ENCODE measurements at places on chromosomes 6 and 20. TPM values are rescaled to one million over a fixed set of nuclear protein-coding genes. Genes with fewer than 3 reads are reported as not detected.

DNA sequence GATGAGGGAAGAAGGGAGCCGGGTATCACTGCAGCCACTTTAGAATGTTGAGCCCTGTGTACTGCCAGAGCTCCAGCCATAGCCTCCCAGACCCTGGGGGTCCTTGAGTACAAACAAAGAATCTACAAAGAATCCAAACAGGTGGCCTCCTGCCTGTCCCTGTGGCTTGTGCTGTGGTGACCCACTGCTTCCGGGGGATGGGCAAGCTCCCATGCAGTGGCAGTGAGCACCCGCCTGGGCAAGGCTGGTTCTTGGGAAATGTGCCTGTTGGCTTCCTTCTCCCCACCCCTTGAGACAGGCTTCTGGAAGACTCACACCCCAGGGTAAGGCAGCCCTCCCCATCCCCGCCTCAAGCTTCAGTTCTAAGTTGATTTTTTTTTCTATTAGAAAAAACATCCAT, 13.9 kb downstream of the SIRPA start:
- no peak for DNase-seq

- no peak for DNase-seq
Observed at GRCh38 chr20:25032478-25033264, 25.3 kb downstream of the ACSS1 start.

The NKX2-4 gene
- total RNA-seq, result not detected

DNA sequence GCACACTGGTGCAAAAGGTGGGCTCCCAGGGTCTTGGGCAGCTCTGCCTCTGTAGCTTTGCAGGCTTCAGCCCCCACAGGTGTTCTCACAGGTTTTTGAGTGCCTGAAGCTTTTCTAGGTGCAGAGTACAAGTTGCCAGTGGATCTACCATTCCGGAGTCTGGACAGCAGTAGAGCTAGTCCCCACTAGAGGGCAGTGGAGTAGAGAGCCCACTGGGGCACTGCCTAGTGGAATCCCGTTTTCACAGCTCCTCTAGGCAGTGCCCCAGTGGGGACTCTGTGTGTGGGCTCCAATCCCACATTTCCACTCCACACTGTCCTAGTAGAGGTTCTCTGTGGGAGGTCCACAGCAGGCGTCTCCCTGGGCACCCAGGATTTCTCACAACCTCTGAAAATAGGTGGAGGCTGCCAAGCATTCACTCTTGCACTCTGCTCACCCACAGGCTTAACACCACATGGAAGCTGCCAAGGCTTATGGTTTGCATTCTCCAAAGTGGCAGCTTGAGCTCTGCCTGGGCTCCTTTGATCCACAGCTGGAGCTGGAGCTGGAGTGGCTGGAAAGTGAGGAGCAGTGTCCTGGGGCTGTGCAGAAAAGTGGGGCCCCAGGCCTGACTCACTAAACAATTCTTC, 86.3 kb upstream of the PROKR2 start:
- DNase-seq, result no peak

DNA sequence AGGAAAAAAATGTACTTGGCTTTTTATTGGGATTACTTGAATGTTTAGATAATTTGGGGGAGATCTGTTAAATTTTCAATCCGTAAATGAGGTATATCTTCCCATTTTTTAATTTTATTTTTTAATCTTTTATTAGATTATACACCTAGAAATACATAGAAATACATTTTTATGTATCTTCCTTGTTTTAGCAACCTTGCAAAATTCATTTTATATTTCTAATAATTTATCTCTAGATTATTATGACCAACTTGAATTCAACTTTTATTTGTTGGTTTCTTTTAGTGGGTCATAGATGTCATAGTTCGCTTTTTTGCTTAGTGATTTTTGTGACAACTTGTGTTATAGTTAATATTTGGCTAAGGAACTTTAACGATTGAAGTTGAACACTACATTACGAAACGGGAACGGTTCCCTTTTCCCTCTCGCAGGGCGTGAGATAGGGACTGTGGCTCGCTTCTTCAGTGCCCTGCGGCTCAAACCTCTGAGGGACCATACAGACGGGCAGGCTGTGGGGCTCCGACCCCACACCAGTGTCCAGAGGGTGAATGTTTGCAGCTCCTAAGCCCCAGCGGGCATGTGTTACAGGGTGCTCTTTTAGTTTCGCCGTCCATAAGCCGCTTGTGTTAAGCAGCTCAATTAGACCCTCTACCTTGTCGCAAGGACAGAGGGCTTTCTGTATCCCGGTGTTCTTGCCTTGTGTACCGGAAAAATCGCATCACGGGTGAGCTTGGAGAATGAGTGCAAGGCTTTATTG, 53.8 kb downstream of the PRND start:
- DNase-seq, result no peak

DNA sequence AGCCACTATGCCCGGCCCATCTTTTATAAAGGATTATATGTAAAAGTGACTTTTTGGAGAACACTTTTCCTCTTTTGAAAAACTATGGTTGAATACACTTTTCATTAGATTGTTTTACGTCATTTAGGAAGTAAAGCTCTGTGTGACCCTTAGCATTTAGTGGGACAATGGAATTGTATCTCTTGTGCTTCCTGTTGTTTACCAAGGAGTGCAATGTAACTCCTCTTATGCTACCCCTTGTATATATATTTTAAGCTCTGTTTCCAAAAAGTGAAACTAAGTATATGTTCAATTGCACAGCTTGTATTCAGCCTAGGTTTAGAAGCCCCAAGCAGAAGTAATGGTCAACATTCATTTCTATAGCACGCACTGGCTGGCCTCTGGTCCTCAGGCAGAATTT, 183.1 kb upstream of the CITED2 start:
- no peak for DNase-seq

- DNase-seq, result no peak
Observed at GRCh38 chr6:32203426-32204267, 11.2 kb upstream of the GPSM3 start.

GRCh38 chr6:21726676-21727075, 133.1 kb downstream of the SOX4 start:
- DNase-seq, result no peak

GRCh38 chr6:1970151-1970561, 275.2 kb downstream of the GMDS start:
- no peak for DNase-seq

DNA sequence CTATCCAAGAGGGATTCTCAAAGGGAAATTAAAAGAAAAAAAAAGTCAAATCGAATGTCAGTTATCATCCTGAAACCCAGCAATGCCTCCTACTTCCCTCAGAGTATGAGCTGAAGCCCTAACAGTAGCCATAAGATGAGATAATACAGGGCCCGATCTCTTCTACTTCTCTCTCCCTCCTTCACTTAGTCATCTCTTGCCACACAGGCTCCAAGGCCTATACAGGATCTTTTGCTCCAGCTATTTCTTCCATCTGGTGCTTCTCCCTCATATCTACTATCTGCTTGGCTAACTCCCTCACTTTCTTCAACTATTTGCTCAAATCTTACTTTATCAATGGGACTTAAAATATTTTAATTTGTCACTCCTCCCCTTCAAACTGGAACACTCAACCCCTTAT, 215.3 kb downstream of the RNGTT start:
- DNase-seq, result no peak

DNA sequence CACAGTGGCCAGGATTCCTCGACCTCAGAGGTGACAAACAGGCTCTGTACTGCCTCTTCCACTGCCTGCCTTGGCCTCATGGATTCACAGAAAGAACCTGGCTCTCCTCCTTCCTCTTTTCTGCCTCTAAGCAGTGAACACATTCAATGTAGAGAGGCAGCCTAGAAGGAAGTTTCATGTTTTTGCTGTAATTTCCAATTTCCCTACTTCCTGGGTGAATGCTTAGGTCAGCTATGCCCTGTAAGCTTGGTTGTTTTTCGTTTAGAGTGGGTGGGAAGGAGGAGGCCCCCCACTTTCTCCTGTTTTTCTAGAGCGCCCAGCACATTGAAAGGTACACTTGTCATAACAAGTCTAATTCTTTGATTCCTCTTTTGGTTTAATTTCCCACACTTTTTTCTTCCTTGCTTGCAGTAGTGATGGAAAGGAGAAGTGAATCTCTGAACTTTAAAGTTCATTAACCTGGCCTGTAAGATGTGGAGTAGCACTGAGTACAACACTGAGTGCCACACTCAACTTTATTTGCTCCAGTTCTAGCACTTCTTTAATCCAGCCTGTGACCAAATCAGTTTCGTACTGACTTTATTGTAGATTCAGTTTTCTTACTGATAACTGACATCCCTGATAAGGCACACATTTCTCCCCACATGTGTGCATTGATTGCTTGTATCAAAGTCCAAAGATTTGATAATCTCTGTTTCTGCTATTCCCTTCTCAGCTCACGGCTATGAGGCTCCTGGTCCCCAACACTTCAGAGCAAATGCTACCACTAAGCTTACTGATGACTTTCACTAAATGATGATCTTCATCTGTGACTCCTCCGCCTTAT, 100.0 kb upstream of the MAN1A1 start:
- DNase-seq, result no peak

- DNase-seq, result peak; percentile 24
Observed at GRCh38 chr6:63573899-63574553, 1.7 kb downstream of the LOC128125822 start.

- peak; percentile 16 for DNase-seq
Observed at GRCh38 chr6:46989398-46989797, 52.7 kb downstream of the ADGRF1 start.

DNA sequence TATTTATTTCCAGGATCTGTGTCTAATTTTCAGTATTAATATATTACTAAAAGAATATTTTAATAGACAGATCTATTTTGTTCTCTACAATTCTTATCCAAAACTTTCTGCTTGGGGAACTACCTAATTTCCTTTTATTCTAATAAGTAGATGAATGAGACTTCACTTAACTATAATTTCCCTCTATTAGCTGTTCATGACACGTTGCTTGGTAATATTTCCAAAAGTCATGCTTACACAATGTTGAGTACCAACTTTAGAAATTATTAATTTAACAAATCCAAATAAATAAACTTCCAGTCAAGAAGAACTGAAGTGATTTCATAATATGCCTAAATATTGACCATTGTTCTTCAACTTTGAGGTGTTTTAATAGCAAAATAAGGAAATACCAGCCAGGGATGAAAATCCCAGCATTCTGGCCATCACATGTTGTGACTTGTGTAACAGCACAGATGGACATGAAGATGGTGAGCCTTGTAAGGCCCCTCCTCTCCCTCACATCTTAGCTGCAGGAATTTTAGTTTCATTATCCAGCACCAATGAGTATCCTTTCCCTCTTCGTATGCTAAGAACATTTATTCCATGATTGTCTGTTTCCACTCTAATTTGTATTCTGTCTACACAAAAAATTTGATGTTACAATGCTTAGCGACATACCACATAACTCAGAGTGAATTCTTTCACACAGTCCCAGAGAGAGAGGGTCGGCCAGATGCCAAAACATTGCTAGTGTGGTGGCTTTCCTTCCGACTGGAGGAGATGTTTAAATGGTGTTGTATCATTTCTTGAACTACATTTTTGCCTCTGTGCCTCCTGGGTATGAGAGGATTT, 137.5 kb downstream of the FOXA2 start:
- no peak for DNase-seq

The SMLR1 gene
- total RNA-seq, result 2.8 TPM

DNA sequence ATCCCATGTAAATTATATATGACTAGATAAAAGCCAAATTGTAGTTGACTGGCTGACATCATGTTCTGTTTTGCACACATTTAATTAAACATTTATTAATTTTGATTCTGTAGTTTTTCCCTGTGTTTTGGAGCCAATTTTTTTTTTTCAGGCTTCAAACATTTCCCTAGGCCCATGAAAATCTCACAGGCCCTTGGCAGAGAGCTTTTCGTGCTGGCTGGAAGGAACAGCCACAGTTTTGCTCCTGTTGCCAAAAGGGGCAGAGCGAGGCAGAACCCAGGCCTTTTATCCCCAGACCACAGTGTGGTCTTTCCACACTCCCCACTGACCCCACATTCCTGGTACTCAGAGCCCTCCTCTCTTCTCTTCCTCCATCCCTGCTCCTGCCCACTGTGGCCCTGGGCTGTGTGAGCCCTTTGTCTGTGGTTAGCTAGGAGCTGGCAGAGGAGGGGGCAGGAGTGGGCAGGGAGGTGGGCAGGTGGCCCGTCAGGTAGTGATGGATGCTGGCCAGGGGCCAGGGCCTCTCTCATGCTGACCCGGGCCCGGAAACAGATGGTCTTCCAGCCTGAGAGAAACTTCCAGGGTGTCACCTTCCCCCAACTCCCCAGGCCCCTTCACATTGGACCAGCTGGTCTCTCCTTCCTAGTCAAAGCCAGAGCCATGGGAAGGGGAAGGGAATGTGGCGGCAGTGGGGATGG, 19.4 kb upstream of the CCM2L start:
- DNase-seq, result no peak

DNA sequence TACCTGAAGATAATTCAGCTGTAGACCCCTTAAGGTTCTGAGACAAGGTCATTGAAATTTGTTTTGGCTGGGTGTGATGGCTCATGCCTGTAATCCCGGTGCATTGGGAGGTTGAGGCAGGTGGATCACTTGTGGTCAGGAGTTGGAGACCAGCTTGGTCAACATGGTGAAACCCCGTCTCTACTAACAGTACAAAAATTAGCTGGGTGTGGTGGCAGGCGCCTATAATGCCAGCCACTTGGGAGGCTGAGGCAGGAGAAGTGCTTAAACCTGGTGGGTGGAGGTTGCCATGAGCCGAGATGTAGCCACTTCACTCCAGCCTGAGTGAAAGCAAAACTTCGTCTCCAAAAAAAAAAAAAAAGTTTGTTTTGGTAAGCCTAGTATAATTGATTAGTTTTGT, 11.0 kb downstream of the SRSF3 start:
- no peak for DNase-seq

DNA sequence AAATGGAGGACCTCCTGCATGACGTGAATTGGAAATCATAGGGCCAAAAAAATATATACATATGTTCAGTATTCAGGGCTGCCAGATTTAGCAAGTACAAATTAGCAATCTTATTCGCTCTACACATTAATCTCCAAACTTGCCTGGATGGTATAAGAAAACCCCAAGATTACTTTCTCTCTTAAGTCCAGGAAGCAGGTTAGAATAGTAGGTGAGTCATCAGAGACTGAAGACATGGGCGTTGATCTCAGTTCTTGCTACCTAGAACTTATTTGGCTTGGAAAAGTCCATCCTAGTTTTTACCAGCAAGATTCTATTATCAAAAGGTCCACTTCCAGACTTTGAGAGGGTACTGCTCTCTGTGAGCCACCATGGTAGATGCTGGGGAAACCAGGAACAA, 47.4 kb downstream of the GPR63 start:
- no peak for DNase-seq

The ADGRF5 gene
- total RNA-seq, result 10.1 TPM

The TXLNB gene
- total RNA-seq, result 0.75 TPM

- no peak for DNase-seq
Observed at GRCh38 chr6:154786144-154786868, 53.1 kb downstream of the SCAF8 start.

DNA sequence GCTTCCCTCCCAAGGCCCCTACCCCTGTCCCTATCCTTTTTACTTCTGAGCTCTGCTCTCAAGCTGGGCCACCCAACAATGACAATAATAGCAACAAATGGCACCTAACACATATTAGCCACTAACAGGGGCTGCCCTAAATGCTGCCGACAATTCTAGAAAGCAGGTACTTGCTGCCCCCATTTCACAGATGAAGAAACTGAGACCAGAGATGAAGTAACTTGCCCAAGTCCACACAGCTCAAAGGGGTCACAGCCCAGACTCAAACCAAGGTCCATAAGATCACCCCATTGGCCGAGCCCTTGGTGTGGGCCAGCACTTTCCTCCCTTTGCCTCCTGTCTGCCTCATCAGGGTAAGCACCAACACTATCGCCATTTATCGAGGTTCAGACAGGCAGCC, 12.0 kb downstream of the BNIP5 start:
- DNase-seq, result no peak

GRCh38 chr20:44489931-44490330, 14.3 kb downstream of the TTPAL start:
- no peak for DNase-seq

GRCh38 chr6:106807947-106808611, 166.4 kb downstream of the CD24 start:
- no peak for DNase-seq

Data from mucosa of gallbladder (tissue), 1 donor.